Endothelial cell of umbilical vein (primary cell): ENCODE measurements at places on chromosomes 5 and 9. TPM values are rescaled to one million over a fixed set of nuclear protein-coding genes. Genes with fewer than 3 reads are reported as not detected.

DNA sequence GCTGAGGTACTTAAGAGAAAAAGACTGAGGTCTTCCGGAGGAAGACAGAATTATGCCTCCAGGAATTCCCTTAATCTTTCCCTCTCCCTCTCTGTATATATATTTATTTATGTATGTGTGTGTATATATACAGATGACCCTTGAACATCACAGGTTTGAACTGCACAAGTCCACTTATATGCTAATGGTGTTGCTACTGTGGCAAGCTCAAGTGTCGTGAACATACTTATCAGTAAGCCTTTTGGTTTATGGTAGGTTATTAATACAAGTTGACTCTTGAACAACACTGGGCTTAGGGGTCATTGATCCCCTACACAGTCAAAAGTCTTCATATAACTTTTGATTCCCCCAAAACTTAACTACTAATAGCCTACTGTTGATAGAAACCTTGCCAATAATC is 106.8 kb downstream of the NUDT12 start:
- DNase-seq = no peak

- peak; percentile 26 for DNase-seq
These were observed 484.9 kb downstream of the BNC2 start for GRCh38 chr9:16385590-16385989.

GRCh38 chr9:120940573-120940972 is 14.0 kb upstream of the TRAF1 start:
- no peak for DNase-seq

The DDX4 gene
- polyA plus RNA-seq = not detected in 2 replicates
